WERI-Rb-1 (cell line): ENCODE measurements at places on chromosomes 3 and 15.

DNA sequence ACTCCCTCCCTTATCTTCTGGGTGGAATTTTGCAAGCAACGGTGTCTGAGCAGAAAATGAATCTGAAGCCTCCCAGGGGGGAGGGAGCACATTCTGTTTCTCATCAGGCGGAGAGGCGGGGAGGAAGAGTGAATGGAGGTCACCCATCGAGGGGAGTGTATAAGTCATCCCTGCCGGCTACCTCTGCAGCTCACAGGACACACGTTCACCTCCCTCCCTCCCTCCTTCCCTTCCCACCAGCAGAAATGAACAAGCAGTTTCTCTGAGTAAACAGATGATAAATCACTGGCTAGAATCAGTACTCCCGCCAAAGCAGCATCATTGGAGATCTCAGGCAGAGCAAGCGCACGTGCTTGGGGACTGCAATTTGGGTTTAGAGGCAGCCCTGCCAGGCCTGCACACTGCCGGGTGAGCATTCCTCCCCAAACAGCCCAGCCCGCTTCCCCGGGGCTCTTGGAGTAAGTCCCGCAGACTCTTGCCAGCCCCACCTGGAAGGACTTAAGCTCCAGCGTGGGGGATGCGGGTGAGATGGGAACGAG is 38.3 kb downstream of the CPN2 start:
- no peak for DNase-seq

DNA sequence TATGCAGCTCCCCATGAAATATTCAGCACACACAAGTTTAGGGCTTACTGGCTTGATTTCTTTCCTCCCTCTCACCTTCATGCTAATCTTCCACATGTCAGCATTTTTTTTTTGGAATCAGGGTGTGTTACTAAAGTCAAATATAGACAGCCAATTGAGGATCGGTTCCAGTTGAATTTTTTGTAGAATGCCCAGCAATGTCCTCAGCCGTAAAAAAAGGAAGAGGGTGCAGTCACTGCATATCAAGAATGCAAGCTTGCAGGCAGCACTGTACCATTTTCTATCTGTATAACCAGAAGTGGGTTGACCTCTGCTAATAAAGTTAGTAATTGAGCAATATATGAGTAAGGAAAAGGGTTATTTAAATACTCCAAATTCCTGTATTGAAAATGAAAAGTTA is 51.4 kb upstream of the CHMP2B start:
- DNase-seq, result no peak

GRCh38 chr3:132911741-132912415 is 126.3 kb upstream of the TMEM108 start:
- no peak for DNase-seq

DNA sequence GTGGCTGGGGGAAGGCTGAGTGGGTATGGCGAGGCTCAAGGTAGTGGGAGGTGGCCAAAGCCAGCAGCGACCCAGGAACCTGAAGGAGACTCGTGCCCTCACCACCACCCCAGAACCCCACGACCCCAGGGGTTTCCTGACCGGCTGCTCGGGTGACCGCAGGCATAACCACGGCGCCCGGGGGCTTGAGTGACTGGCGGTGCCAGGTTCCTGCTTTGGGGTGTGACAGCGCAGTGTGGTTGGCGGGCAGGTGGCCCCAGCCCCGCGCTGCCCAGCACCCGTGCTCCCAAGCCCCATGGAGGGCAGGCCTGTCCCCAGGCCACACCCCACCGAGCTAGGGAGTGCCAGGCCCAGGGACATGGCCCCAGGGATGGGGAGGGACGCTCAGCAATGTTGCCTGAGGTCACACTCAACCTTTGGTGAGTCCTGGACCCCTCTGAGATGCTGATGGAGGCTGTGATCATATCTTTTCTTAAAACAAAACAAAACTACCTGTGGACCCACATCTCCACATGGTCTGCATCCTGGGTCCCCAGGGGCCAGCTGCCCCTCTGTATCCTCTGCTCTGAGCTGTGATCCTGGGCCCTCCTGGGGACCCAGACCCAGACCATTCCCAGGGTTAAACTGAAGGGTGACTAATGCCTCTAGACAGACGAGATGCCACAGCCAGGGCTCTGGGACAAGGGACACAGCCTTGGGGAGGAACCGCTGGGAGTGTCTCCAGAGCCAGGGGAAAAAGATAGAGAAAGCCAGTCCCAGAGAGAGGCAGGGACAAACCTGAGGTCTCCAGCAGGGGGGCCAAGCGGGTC is 13.0 kb downstream of the DNAJB8 start:
- DNase-seq, result no peak

GRCh38 chr15:91790836-91791235 is 62.7 kb upstream of the SLCO3A1 start:
- DNase-seq, result no peak

GRCh38 chr3:72481542-72481941 is 366.7 kb downstream of the SHQ1 start:
- no peak for DNase-seq

DNA sequence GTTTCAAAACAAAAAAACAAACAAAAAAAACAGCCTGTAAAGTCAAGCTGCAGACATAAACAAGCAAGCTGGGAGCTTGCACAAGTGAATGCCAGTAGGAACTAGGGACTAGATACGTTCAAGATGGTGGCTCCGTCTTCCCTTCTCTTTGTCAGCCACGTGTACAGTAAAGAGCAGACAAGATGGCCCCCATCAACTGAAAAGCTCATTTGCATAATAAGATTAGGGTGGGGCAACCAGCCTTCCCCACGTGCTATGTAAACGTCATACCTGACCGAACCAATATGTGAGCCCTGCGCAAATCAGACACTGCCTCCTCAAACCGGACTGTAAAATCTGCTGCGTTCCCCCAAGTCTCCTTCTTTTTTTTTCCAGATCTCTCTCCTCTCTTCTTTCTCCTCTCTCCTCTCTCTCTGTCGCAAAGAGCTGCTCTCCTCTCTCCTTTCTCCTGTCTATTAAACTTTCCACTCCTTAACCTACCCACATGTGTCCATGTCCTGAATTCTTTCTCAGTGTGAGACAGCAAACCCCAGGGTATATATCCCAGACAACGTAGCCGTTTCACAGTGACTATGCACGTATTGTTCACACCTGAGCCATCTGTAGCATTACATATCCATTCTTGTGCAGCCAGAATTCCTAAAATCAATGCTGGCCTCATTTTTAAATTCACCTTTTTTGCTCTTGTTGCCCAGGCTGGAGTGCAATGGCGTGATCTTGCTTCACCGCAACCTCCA is 31.2 kb upstream of the FXR1 start:
- no peak for DNase-seq

DNA sequence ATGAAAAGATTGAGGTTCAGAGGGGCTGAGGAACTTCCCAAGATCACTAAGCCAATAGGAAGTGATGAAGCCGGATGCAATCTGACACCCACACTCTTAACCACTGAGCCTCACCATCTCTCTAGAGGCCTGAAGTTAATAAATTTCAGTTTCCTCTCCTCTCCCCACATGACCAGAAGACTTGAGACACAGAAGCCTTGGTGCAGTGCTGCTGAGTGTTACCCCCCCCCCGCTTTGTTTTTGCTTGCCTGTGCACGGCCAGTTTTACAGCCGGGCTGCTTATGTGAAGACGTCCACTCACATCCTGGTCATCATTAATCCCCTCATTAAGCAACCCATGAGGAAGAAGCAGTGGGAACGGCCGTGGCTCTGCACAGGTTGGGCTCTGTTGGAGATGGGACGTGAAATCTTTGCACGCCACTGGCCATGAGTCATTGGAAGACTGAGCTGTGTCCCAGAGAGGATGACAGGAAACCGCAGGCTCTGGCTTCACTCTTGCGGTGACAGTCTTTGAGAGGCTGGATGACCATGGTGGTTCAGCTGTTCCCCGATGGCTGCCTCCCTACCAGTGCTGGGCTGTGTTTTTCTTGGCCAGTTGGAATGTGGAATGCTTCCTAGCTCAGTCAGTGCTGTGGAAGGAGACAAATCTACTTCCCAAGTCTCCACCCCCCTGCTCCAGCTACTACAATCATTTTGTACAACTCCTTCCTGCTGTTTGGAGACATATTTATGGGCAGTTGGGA is 232.6 kb upstream of the LRTM1 start:
- DNase-seq, result no peak

DNA sequence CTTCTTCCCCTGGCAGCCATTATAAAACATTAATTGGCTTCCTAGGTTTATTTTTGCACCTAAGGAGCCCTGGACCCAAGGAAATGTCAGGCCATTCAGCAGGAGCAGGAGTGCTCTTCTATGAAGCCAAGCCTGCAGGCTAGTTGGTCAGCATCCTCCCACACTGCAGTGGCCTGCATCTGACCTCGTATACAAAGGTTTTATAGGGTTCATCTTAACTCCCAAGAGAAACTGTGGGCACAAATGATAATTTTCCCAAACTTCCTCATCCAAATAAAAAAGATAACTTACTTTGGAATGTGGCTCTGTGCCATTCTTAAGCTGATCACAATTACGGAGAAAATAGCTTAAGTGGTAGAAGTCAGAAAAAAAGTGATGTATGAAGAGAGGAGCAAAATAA is 19.4 kb downstream of the PLSCR1 start:
- DNase-seq, result no peak

- DNase-seq, result no peak
These were observed 46.3 kb upstream of the SKOR1 start for GRCh38 chr15:67778968-67779548.

GRCh38 chr3:63462732-63463131 is 184.6 kb downstream of the SYNPR start:
- DNase-seq, result no peak

DNA sequence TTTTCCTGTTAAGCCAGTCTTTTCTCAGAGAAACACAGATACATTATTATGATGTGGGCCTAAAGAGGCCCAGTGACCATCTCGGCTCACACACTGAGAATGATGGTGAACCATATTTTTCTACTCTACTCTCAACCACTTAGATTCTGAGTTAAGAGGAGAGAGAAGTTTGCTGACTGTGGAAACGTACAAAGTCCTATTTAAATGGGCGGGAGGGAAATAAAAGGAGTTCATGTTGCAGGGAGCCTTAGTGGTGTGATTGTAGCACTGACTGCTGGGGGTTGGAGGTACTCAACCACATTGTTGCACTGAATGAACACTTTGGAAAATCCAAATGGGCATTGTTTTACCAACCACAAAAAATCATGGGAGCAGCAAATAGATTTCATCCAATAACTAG is 51.0 kb downstream of the ATP8B4 start:
- no peak for DNase-seq

DNA sequence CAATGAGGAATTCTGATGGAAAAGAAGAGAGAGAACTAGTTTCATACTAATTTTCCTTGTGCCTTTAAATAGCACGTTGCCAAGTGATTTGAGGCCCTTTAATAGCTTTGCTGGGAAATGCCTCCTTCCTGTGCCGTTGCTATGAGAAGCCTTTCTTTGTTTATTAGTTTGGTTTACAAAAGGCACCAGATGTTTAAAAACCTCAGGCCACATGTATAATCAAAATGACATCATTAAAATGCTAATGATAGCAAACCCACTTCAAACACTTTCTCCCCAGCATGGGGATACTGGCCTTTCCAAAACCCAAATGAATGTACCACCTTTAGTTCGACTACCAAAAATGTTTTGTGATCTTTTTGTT is 50.0 kb upstream of the TBC1D23 start:
- no peak for DNase-seq

DNA sequence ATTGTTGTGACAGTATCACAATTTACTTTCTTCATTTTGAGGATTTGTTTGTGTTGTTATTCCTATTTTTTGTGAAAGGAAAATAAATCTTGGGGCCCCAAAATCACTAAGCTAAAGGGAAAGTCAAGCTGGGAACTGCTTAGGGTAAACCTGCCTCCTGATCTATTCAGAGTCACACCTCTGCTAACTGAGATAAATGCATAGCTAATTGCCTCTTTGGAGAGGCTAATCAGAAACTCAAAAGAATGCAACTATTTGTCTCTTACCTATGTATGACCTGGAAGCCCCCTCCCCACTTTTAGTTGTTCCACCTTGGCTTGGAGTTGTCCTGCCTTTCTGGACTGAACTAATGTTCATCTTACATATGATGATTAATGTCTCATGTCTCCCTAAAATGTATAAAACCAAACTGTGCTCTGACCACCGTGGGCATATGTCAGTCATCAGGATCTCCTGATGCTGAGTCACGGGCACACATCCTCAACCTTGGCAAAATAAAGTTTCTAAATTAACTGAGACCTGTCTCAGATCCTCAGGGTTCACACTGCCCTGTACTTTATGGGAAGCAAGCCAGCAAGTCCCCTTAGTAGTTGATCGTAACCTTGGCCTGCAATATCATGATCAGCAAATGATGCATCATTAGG is 523.2 kb upstream of the GOLIM4 start:
- no peak for DNase-seq

DNA sequence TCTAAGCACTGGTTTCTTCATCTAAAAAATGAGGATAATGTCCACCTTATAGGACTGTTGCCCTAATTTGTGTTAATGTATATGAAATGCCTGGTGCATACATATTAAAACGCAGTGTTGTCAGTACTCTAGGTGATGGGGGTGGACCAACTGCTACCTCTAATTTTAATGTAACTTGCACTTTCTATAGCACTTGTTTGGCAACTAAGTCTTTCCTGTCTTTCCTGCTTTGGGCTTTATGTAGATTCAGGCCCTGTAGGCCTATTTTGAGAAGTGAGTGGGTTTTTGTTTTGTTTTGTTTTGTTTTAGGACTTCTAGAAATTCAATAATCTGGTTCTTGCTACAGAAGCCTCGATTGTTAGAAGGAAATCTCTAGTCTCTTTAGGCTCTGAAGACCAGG is 21.2 kb downstream of the SLC7A14 start:
- no peak for DNase-seq

DNA sequence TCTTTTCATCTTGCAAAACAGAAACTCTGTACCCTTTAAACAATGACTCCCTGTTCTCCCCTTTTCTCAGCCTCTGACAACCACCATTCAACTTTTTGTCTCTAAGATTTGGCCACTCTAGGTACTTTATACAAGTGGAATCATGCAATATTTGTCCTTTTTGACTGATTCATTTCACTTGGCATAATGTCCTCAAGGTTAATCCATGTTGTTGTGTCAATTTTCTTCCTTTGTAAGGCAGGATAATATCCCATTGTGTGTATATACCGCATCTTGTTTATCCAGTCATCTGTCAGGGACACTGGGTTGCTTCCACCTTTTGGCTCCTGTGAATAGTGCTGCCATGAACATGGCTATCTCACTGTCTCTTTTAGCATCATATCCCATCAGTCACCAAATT is 10.3 kb downstream of the USP13 start:
- no peak for DNase-seq

DNA sequence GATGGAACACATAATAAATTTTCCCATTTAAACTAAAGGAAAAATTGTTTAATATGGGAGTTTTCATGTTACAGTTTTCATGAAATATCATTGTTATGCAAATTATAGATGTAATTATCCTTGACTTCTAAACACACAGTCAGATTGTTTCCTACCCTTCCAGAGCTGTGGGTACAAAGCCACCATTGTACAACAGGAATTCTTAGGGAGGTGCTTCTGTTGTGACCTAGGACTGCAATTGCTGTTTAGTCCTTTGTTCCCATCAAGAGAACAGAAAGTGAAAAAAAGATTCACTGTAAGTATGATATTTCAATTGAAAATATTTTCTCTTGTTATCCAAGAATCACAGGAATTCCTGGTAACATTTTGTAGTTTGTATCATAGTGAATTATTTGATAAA is 455.3 kb upstream of the NAALADL2 start:
- DNase-seq, result no peak

- DNase-seq, result no peak
These were observed 656.9 kb downstream of the NTRK3 start for GRCh38 chr15:87599616-87600015.
